AG09319 (cell line): ENCODE measurements at places on chromosomes 12 and 14.
A peak's percentile ranks its signal among the peaks of the same experiment; 100 is the strongest.

GRCh38 chr14:60311417-60311816 lies 62.4 kb downstream of the PPM1A start:
- DNase-seq, result peak; percentile 28

DNA sequence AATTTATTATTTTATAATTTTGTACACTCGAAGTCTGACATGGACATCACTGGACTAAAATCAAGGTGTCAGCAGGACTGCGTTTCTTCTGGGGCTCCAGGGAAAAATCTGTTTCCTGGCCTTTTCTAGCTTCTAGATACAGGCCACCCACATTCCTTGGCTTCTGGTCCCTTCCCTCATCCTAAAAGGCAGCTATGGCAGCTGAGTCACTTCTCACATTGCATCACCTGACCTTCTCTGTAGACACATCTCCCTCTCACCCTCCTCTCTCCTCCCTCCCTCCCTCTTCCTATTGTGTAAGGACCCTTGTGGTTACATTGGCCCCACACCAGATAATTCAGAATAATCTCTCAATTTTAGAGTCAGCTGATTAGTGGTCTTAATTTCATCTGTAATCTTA lies 92.4 kb downstream of the RPS6KA5 start:
- no peak for DNase-seq

DNA sequence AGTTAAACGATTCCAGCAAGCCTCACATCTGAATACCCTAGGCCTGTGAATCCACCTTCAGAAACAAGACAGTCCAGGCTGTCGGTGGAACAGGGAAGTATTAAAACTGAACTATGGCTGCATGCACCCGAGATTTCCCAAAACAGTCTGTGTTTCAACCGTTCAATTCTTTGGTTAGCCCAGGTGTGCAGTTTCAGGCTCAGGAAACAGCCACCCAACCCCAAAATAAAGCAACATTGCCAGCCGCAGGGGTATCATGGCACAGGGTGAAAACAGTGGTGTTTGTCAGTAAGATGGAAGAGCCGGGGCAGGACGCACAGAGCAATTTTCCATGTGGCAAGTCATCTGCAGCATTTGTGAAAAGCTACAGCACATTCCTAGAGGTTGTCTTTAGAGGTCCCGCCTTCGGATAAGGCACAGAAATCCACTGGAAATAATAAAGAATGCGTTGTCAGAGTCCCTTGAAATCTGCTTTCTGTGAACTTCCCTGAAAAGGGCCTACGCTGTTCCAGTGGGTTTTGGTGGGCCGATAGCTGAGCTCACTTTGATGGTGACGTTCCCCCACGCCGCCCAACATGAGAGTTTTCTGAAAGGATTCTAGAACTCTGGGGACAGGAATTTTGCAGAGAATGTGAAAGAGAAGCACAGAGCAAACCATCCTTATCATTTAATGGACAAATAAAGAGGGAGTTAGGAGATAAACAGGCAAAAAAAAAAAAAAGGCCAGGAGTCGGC lies 84.9 kb downstream of the BCL11B start:
- no peak for DNase-seq

DNA sequence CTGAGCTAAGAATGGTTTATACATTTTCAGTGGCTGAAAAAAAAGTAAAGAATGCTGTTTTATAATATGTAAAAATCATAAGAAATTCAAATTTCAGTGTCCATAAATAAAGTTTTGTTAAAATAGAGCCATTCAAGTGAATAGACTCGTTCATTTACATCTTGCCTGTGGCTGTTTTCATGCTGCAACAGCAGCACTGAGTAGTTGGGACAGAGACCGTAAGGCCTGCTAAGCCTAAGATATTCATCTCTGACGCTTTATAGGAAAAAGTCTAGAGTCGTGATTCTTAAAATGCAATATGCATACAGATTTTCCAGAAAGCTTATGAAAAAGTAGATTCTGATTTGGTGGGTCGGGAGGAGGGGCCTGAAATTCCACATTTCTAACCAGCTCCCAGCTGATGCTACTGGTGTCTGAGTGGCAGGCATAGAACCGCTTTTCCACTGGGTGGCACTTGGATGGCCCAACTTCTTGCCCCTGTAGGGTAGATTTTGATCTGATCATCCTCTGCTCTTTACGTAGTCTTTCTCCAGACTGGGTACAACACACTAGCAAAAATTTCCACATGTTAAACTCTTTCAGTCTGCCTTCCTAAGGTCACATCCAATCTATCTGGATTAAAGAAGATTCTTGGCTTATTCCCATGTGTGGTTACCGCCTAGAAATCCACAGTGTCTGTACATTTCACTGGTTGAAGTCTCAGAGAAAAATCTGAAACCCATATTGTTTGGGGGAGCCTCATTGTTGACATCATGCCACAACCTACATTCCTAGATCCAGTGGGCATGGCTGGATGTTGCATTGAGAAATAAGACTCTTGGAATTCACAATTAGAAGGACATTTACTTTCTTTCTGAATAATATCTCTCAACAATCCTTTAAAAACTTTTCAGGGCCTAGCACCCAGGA lies 151.2 kb downstream of the C12orf75 start:
- no peak for DNase-seq

GRCh38 chr12:115140981-115141655 lies 457.1 kb upstream of the TBX3 start:
- no peak for DNase-seq

GRCh38 chr12:92138626-92139025 lies 7.0 kb downstream of the BTG1 start:
- no peak for DNase-seq
